ENCODE measurements at places on chromosomes 5 and 9. TPM values are rescaled to one million over a fixed set of nuclear protein-coding genes. Genes with fewer than 3 reads are reported as not detected.
A peak's percentile ranks its signal among the peaks of the same experiment; 100 is the strongest.

Gene PFN3
- not detected for total RNA-seq

- DNase-seq: no peak
These were observed 457.9 kb upstream of the PTGER4 start for GRCh38 chr5:40221796-40222195.

Gene PCDHB3
- 12.1 TPM for total RNA-seq

DNA sequence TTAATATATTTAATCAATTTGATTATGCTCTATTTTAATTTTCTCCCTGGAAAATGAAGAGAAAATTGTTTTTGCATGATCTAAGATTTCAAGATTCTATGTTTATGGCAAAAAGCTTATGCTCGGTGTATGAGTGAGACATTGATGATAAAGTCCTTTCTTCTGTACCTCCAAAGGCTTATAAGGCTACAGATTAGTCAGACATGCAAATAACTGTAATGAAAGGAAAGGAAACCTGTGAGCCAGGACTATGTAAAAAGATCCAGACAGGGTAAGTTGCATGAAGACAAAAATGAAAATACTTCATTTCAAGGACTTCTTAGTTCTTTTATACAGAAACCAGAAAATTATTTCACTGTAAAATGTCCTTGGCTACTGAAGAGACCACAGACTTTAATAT is 52.2 kb upstream of the EDIL3 start:
- DNase-seq: no peak

Gene CCL27
- total RNA-seq: not detected

DNA sequence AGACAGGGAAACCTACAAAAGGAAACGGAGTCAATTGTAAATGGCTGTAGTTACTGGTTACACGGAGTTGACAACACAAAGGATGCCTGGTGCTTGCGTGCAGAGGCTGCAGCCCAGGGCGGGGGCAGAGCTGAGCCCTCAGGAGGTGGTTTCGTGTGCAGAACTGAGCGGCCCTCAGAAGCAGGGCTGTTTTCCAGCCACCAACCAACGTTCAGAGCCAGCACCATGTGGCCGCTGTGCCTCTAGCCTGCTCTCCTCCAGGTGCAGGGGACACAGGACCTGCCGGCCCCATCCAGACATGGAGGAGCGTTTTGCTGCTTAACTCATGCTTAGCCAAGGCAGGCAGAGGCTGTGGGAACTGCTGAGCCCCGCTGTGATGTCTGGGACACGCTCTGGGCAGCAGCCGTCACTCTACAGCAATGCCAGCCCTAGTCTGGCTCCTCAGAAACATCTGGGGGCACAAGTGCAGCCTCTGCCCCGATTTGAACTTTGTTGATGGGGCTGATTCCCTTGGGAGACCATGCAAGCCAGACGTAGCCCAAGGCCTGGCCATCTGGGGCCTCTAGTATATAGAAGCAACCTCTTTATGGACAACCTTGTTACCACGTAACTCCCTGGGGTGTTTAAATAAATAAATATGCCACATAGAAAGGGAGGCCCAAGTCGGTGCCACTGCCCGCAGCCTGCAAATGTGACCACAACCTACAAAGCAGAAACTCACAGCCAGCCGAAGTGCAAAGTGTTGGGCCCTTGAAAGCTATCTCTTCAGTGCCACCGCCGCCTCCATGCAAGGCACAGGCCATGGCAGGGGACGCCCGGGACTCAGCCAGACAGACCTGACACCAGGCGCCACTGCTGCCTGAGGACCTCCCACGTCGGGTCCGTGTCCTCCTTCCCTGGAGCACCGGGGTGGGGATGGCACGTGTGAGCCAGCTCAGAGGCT is 42.1 kb downstream of the NKD2 start:
- no peak for DNase-seq

- DNase-seq: no peak
These were observed 126.7 kb downstream of the FOXD1 start for GRCh38 chr5:73321757-73322436.

Gene UBLCP1
- 31.7 TPM for total RNA-seq

- no peak for DNase-seq
These were observed 184.0 kb downstream of the SPOCK1 start for GRCh38 chr5:137315109-137315508.

DNA sequence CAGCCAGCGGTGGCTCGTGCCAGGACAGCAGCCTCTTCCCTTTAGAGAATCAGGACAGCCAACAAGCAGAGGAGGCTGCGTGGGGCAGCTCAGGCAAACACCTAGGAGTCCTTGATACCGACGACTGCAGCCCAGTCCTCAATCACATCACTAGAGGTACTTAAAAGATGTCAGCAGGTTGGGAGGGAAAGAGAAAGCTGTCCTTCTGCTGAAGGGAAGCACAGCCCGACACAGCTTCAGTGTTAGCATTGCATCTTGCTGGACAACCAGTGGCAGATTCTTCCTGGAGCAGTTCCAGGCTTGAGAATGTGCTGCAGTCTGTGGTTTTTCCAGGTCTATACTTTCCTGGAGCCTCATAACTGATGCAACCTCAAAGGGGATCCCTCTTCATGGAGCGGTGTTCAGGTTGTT is 230.5 kb downstream of the SYK start:
- DNase-seq: peak; percentile 66

DNA sequence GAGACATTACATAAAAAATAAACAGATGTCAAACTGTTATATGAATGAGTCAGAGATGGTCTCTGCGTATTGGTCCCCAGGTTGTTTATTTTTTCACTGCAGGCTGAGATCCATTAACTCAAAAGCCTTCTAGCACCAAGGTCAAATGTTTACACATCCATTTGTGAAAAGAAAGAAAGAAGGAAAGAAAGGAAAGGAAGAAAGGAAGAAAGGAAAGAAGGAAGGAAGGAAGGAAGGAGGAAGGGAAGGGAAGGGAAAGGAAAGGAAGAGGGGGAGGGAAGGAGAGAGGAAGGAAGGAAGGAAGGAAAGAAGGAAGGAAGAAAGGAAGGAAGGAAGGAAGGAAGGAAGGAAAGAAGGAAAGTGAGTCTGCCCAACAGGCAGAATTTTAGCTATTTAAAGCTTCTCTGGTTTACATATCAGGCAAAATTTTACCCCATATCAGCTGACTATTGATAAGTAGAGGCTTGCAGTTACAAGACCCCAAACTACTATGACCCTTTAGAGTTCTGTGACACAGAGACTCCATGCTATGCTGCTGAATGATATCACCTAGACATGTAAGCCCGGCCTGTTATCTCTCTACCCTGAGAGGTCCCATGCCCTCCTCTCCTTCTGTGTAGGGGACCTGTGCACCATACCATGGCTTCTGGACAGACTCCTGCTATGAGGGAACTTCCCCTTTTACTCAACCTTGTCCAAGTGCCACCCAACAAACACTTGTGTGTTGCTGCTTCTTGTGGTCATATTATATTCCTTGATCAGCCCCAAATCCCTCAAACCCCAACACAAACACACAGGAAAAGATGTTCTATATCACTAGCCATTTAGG is 59.0 kb downstream of the DRD1 start:
- DNase-seq: no peak

GRCh38 chr5:41921874-41922273 is 3.2 kb upstream of the FBXO4 start:
- no peak for DNase-seq

DNA sequence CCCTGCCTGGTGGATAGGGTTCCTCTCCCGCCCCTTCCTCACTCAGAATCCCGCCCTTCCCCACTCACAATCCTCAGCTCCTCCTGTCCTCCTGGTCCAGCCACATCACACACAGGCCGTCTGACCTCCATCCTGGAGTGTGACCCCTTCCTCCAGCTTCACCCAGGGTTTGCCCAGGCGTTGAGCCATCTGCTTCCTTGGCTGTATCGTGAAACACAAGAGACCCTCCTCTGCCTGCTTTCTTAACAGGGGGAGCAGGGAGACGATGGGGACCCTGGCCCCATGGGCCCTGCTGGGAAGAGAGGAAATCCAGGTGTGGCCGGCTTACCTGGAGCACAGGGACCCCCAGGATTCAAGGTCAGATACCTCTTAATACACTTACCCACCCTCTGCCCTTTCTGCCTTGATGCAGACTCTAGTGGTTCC is 32.3 kb upstream of the ORM1 start:
- DNase-seq: peak; percentile 69

DNA sequence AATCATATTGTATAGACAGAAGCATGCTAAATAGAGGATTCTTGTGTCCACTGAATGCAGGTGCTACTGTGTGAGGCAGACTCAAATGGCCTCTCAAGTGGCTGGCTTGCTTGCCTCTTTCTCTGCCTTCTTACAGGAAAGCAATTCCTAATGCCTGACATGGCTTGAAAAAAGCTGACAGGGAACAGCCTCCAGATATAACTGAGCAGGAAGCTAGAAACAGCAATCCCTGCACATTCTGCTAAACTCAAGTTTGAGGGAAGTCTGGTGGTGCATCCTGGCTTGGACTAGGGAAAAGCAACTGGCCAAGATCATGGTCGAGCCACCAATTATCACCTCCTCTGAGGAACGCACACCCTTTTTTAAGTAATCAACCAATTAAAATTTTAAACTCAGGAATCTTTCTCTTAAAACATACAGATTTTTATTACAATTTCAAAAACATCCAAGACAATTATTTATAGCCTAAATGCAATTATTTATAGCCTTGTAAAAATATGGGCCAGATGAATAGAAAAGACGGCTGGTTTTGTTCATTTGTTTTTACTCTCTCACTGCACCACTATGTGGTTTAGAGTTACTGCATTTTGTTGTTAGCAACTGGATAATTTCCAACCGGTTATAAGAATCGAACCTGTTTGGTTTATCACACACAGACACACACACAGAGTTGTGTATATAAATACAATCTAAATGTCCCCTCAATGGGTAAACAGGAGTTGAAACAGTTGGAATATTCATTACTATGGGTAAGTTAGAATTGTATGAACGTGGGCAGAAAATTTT is 290.9 kb upstream of the ANKRD55 start:
- DNase-seq: no peak

GRCh38 chr5:173868096-173868880 is 19.9 kb upstream of the CPEB4 start:
- no peak for DNase-seq

DNA sequence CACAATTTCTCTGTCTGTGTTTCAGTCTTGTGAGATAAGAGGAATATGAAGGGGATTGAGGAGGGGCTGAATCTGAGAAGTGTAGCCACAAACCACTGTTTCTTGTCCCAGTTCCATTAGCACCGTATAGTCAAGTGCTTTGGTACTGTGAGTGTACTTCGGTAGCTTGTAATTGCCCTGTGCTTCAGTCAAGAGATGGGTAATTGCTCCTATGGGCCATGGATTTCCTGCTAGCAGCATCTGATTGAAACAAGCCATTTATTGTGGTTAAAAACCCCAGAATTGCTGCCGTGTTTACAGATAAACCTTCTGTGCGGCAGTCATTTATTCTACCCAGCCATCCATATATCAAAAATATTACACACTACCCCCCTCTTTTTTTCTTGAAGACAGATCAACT is 98.6 kb downstream of the MAT2B start:
- no peak for DNase-seq

- no peak for DNase-seq
These were observed 182.5 kb downstream of the FRMD3 start for GRCh38 chr9:83355729-83356151.

Gene TRAF2
- 10.4 TPM for total RNA-seq

- DNase-seq: no peak
These were observed 992 bp downstream of the SETD9 start for GRCh38 chr5:56910210-56910965.

- no peak for DNase-seq
These were observed 1813.9 kb upstream of the CDH6 start for GRCh38 chr5:29379619-29380018.

- no peak for DNase-seq
These were observed 61.4 kb upstream of the RANBP3L start for GRCh38 chr5:36363101-36363500.

Gene PALM2AKAP2
- total RNA-seq: 46.3 TPM

DNA sequence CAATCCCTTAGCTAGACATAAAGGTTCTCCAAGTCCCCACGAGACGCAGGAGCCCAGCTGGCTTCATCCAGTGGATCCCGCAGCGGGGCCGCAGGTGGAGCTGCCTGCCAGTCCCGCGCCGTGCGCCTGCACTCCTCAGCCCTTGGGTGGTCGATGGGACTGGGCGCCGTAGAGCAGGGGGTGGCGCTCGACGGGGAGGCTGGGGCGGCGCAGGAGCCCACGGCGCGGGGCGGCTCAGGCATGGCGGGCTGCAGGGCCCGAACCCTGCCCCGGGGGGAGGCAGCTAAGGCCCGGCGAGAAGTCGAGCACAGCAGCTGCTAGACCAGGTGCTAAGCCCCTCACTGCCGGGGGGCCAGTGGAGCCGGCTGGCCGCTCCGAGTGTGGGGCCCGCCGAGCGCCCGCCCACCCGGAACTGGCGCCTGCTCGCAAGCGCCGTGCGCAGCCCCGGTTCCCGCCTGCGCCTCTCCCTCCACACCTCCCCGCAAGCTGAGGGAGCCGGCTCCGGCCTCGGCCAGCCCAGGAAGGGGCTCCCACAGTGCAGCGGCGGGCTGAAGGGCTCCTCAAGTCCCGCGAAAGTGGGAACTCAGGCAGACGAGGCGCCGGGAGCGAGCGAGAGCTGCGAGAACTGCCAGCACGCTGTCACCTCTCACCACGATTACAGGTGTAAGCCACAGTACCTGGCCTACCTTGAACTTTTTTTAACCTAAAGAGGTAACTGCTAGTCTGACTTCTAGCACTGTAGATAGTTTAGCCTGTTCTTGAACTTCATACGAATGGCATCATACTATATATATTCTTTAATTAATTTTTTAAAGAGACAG is 35.5 kb downstream of the PTGS1 start:
- DNase-seq: no peak

Gene SOHLH1
- not detected for total RNA-seq

GRCh38 chr9:133634081-133634691 is 2.0 kb upstream of the DBH start:
- DNase-seq: no peak

Gene PPP3R2
- not detected for total RNA-seq

DNA sequence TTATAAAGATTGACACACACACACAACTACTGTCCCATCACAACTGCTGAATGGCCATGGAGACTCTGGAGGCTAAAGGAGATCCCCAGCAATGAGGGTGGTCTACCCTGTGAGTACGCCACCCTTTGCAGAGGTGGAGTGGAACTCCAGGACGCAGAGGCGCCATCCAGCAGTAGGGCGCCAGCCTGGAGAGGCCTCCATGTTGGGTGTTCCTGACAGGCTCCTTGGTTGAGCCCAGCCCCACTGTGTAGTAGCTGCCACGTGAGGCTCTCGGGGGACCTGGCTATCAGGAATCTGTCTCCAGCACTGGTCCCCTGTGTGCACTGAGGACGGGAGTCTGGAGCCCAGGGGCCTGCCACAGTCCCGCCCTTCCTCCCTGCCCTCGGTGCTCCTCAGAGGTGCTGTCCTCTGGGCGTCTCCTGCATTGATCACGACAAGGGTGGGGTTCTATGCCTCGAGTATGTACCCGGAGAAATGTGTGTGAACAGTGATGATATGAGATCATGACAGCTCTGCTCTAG is 72.3 kb downstream of the DAP start:
- DNase-seq: peak; percentile 91

Gene GRXCR2
- not detected for total RNA-seq

- DNase-seq: peak; percentile 63
These were observed 24.5 kb upstream of the SELENOP start for GRCh38 chr5:42836070-42836769.
